Hypothalamus (tissue), 51 donors: ENCODE measurements at places on chromosomes 6 and 20.
A peak's percentile ranks its signal among the peaks of the same experiment; 100 is the strongest.

GRCh38 chr20:31788578-31788977 lies 30.6 kb upstream of the MYLK2 start:
- DNase-seq = no peak

GRCh38 chr20:34744340-34744739 lies 40.2 kb downstream of the TP53INP2 start:
- no peak for DNase-seq

DNA sequence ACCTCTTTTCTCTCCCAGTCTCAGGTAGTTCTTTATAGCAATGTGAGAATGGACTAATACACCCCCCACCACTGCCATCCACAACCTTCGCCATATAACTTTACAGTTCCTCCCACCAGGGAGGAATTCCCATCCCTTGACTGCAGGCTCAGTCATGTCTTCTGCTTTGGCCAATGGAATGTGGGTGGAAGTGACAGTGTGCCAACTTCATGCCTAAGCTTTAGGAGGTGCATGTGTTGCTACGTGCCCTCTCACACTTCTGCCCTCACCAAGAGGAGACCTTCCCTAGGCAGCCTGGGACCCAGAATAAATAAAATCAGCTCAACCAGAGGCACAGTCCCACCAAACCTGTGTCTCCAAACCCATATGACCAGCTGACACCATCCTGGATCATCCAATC lies 33.0 kb upstream of the LRRN4 start:
- no peak for DNase-seq

DNA sequence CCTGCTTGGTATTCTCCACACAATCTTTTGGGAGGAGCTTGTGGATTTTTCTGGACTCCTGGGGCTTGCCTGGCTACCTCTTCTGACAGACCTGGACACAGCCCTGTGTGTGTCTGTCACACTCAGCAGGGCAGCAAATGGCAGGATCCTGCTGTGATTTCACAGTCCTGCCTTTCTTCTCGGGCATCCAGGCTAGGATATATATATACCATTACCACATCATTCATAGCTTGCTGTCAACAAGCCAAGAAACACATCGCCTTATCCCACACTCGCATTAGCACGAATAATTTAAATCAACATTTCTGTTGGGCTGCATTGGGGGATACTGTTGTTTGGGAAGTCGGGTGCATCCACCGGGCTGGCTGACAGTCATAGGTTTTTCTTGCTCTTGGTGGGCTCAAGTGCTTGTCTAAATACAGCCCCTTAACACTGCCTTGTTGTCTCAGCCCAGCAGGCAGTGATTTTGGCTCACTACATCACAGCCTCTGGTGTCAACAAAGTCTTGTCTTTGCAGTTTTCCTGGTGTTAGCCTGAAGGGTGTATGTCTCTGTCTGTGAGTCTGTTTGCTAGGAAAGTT lies 154.9 kb upstream of the FERMT1 start:
- DNase-seq = no peak

DNA sequence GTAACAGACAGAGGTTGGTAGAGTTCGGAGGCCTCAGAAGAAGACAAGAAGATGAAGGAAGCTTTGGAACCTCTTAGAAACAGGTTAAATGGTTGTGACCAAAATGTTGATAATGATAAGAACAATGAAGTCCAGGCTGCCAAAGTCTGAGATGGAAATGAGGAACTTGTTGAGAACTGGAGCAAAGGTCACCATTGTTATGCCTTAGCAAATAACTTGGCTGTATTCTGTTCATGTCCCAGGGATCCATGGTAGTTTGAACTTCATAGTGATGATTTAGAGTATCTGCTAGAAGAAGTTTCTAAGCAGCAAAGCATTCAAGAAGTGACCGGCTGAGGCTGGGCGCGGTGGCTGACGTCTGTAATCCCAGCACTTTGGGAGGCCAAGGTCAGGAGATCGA lies 11.1 kb upstream of the LSM14B start:
- DNase-seq = no peak

DNA sequence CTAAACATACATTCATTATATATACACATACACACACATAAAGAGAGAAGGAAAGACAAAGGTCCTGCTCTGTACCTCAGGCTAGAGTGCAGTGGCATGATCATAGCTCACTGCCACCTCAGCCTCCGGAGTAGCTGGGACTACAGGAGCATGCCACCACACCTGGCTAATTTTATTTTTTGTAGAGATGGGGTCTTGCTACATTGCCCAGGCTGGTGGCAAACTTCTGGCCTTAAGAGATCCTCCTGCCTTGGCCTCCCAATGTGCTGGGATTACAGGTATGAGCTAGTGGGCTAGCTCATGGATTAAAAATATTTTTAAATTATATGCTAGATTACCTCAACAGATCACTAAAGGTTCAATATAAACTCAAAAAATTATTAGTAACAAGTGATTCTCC lies 30.3 kb downstream of the NUDT3 start:
- DNase-seq = no peak

DNA sequence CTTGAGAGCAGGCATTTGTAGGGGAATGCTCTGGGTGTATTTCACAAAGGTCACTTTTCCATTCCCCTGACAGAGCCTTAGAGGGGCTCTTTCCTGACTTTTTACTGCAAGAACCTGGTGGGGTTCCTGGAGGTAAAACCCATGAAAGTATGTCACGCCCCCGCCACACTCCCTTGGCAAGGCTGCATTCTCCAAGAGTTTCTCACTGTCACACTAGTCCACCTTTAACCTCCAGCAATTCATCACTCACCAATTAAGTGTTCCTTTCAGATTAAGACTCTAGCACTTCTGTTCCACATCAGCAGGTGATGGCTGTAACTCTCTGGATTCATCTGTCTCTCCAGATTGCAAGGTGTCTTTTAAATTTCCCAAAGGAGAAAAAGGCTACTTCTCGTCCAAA lies 32.7 kb upstream of the NKX2-4 start:
- no peak for DNase-seq

GRCh38 chr20:46349035-46349741 lies 40.9 kb upstream of the CDH22 start:
- peak; percentile 67 for DNase-seq

DNA sequence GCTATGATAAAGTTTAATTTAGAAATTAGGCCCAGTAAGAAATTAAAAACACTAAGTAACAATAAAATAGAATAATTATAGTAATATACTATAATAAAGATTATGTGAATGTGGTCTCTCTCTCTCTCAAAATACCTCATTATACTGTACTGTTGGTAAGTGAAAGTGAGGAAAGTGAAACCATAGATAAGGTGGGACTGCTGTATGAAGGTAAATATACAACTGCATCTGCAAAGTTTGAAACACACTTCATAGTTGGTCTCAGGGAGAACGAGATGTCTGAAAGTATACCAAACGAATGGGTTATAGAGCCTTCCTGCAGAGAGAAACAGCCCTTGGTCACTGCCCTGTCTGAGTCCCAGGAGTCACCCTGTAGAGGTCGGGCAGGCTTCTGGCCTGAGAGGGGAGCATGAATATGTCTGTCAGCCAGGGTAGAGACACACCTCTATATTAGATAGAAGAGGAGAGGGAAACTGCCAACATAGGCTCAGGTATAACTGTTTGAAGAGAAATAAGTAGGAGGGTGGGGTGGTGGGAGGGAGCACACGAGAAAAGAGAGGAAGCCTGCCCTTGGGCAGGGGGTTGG lies 31.8 kb downstream of the SESN1 start:
- no peak for DNase-seq

DNA sequence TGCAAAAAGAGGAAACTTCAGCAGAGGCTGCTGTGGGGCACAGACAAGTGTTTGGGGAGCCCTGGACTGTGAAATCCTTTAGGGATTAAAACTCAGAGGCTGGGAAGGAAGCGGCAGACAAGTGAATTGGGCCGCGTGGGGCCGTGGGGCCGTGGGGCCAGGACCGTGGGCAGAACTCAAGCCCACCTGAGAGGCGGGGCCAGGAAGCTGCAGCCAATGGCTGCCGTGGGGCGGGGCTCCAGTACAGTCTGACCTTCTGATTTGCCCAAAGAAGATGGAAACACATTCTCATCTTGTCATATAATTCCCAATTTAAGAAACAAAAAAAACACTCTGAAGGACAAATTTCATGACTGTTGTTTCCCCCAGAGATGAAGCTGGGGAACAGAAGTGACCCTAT lies 55.4 kb downstream of the ANKRD60 start:
- no peak for DNase-seq

DNA sequence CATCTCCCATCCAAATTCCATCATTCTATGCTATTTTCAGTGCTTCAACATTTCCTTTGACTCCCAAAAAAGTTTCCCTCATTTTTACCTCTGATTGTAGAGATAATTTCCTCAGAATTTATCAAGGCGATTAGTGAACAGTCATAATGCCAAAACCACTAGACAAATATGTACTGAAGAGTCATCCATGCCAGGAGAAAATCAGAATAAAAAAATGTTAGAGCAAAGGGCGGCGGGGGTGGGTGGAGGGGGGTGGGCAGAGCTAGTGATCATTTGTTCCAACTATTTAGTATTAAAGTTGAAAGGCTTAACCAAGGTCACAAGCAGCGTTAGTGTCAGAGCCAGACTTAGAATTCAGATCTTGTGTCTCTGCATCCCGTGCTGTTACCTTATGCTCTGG lies 5.3 kb upstream of the ADGRF5 start:
- no peak for DNase-seq

DNA sequence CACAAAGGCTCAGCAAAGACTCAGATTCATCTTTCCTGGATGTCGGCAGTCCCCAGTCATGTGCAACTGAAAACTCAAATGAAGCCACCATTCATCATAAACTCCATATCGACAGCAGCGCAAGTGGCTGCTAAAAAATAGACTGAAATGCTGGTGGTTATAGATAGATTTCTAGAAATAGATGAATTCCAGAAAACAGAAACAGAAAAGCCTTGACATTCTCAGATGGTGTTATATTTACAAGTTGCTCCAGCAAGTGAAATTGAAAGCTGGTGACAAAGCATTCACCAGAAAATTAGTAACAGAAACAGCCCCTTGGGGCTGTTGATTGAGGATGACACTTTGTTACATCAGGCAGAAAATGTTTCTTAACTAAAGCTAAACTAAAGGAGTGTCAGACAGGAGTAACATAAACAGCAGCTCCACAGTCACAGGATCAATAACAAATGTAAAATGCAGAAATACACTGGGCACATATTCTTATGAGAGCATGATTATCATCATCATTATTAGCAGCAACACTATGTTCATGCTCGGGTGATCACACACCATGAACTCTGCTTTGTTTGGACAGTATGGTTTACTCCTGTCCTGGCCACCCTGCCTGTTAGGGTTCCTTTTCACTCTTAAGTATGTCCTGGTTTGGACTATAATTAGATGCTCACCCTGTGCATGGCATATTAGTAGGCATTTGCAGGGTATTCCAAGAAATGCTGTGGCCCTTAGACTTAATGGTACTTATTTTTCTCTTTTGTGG lies 36.4 kb upstream of the SLC35F1 start:
- no peak for DNase-seq

- no peak for DNase-seq
Observed at GRCh38 chr6:2508071-2508470, 242.7 kb downstream of the MYLK4 start.

- no peak for DNase-seq
Observed at GRCh38 chr20:57175397-57176010, 90.9 kb downstream of the BMP7 start.

GRCh38 chr6:11096109-11096508 lies 2.5 kb downstream of the SMIM13 start:
- no peak for DNase-seq

DNA sequence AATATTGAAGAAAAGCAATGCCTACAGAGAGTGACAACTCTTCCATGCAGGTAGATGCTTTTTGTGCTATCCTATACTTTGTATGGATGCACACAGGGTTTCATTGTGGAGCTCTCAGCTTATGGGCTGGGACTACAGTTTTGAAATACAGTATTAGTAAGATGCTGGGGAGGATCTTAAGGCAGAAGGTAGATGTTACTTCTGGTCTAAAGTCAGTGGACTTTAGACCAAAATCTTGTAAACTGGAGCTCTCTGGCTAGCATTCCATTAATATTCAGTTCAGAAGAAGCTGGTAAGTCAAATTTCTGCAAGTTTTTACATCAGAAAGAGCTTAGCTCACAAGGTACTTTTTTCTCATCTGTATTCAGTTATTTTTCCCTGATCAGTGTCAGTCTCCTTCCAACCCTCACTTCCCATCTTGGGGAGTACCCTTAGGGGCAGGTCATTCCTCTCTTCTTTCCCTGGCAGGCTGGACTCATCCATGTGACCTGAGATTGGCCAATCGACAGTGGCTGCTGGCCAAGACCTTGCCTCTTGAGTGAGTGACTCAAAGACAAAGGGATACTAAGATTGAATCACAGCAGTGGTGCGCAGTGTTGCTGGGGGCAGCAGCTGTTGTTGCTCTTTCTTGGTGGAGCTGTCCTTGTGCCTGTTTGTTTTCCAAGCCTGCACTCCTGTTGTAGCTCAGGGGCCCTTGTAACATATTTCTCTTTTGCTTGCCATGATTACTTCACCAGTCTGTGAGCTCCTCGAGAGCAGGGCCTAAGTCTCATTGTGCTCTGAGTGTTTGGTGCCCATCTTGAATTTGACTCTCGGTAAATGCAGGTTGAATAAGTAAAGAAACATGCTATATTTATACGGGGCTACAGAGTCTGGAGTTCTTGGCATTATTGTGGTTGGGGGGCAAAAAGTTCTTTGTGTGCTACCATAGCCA lies 2.8 kb upstream of the PHF20 start:
- DNase-seq = peak; percentile 76

GRCh38 chr6:139582956-139583355 lies 208.5 kb upstream of the CITED2 start:
- no peak for DNase-seq

DNA sequence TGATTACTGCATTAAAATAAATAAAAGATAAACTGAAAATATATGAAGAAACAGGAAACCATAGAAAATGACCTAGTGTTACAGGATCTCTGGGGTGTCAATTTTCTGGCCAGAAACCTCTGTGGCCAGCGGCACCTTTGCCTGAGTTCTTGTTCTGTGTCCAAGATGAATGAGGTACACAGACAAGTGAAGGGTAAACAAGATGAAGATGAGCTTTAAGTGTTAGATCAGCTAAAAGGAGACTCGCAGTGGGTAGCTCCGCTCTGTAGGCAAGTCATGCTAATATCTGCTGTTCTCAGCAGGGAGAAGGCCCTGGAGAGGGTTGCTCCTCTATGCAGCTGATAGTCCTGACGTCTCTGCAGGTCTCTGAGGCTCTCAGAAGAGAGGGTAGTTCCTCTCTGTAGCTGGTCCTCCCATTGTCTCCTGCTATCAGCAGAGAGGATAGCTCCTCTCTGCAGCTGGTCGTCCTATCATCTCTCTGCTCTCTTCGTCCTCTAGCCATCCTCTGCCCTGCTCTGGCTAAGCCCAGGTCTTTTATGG lies 35.9 kb upstream of the TBC1D22B start:
- no peak for DNase-seq

GRCh38 chr20:36465109-36466080 lies 75.9 kb upstream of the MYL9 start:
- DNase-seq = peak; percentile 15
